Uterus (tissue), 4 donors: ENCODE measurements at places on chromosomes 6 and 20. TPM values are rescaled to one million over a fixed set of nuclear protein-coding genes. Genes with fewer than 3 reads are reported as not detected.

- H3K27me3 ChIP-seq, result no peaks in the 10 kb centered on the region
- no peaks in the 10 kb centered on the region for H3K36me3 ChIP-seq
- no peak for DNase-seq
- no peak overlapping the region for H3K4me3 ChIP-seq
- H3K27ac ChIP-seq, result no peak overlapping the region
Observed at GRCh38 chr20:35979544-35979943, 11.2 kb downstream of the CNBD2 start.

DNA sequence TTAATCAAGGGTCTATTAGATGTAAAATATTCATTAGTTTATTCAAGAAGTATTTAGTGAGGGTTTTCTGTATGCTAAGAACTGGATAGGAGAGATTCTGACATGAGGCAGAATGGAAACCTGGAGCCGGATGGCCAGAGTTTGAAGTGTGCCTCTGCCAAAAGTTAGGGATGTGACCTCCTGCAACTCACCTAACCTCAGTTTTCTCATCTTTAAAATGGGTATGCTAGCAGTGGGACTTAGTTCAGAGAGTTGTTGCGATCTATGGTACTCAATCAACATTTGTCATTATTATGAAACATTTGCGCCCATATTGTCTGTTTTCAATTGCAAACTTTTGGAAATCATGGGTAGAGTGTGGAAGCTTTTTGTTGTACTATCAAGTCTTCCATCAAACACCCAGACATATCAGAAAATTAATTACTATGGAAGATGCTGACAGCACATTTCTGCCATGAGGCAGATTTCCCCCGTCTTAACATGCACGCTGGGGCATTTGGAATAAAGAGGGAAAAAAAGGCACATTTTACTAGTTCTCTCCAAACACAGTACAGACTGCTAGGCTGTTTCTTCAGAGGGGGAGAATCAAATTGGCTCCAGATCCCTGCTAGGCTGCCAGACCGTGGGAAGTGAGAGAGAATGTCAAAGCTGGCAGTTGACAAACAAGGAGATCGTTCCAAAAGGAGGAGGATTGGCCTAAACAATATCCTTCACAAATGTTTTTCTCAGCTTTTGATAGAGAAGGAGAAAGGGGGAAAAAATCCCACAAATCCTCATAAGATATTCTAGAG, 205.3 kb upstream of the TSHZ2 start:
- no peak overlapping the region for H3K27ac ChIP-seq
- no peaks in the 10 kb centered on the region for H3K27me3 ChIP-seq
- no peak for DNase-seq
- H3K4me3 ChIP-seq, result no peak overlapping the region

COL9A1 gene
- not detected for total RNA-seq

RUNX2 gene
- total RNA-seq, result 0.26 TPM

GRCh38 chr6:5160206-5160605, 75.1 kb downstream of the PPP1R3G start:
- H3K4me1 ChIP-seq, result no peaks in the 10 kb centered on the region
- H3K4me3 ChIP-seq, result no peak overlapping the region
- no peak overlapping the region for H3K27ac ChIP-seq
- DNase-seq, result no peak

GRCh38 chr6:14068133-14068532, 49.4 kb upstream of the CD83 start:
- no peaks in the 10 kb centered on the region for H3K27me3 ChIP-seq
- H3K4me1 ChIP-seq, result no peaks in the 10 kb centered on the region

RAD21L1 gene
- total RNA-seq, result not detected

GRCh38 chr20:56249244-56249955, 868 bp downstream of the MC3R start:
- no peak overlapping the region for H3K4me3 ChIP-seq
- H3K27ac ChIP-seq, result no peak overlapping the region
- H3K4me1 ChIP-seq, result no peaks in the 10 kb centered on the region
- no peaks in the 10 kb centered on the region for H3K36me3 ChIP-seq

GRCh38 chr20:33650753-33651561, 11.2 kb upstream of the C20orf144 start:
- peaks cover 4% of the 10 kb centered on the region for H3K4me1 ChIP-seq
- no peak overlapping the region for H3K27ac ChIP-seq
- H3K27me3 ChIP-seq, result no peaks in the 10 kb centered on the region
- H3K4me3 ChIP-seq, result no peak overlapping the region
- H3K36me3 ChIP-seq, result no peaks in the 10 kb centered on the region
- DNase-seq, result no peak

- no peak overlapping the region for H3K27ac ChIP-seq
- no peaks in the 10 kb centered on the region for H3K27me3 ChIP-seq
- H3K4me3 ChIP-seq, result no peak overlapping the region
- H3K36me3 ChIP-seq, result no peaks in the 10 kb centered on the region
Observed at GRCh38 chr6:136706430-136706829, 85.8 kb downstream of the MAP3K5 start.

DNA sequence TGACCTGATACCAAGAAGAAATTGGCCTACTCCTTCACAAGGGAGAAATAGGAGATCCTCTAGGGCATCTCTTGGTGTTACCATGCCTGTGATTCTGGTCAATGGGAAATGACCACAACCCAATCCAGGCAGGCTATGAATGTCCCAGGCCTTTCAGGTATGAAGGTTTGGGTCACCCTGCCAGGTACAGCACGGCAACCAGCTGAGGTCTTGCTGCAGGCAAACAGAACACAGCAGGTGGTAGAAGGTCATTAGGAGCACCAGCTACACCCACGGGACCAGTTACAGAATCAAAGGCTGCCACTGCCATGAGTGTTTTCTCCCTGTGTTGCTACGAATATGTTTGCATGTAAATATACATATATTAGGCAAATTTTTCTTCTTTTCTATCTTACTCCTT, 202.3 kb downstream of the ERMARD start:
- no peaks in the 10 kb centered on the region for H3K4me1 ChIP-seq
- H3K27me3 ChIP-seq, result no peaks in the 10 kb centered on the region
- H3K36me3 ChIP-seq, result no peaks in the 10 kb centered on the region
- H3K4me3 ChIP-seq, result no peak overlapping the region

DNA sequence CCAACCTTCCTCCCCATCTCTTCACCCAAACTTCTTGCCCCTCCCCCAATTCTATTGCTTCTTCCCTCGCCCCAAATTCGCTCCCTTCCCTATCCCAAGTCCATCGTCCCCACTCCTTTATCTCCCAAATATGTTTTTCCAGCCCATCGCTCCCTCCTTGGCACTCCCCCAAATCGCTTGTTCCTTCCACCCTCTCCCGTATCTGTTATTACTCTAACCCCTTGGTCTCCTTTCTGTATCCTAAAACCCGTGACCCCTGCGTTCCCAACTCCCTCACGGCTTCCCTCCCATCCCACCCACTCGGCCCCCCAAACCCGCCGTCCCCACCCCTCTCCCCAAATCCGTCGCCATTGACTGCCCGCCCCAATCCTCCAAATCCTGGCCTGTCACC, 584 bp downstream of the MTCH1 start:
- no peaks in the 10 kb centered on the region for H3K27me3 ChIP-seq
- DNase-seq, result no peak
- H3K4me1 ChIP-seq, result peaks cover 5% of the 10 kb centered on the region
- H3K27ac ChIP-seq, result peak overlapping the region; percentile 96

DNA sequence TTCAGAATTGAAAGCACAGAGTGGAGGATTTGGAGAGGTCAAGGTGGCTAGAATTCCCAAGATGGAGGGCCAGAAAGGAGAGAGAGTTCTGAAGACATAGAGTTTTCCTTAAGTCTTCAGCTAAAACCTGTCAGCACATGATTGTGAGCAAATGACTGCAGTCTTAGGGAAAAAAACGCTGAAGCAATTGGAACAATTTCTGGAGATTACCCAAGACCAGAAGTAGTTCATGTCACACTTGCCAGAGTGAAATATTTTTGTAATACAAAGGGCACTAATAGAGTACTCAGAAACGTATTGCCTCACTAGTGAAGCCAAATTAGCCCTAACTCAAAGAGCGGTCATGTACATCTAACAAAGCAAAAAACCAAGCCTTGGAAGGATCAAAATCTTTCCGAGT, 541.3 kb upstream of the MARCKS start:
- no peaks in the 10 kb centered on the region for H3K27me3 ChIP-seq
- no peaks in the 10 kb centered on the region for H3K36me3 ChIP-seq
- no peaks in the 10 kb centered on the region for H3K4me1 ChIP-seq
- no peak overlapping the region for H3K27ac ChIP-seq

- no peak for DNase-seq
- H3K4me3 ChIP-seq, result peak overlapping the region; percentile 91
- H3K4me1 ChIP-seq, result no peaks in the 10 kb centered on the region
- no peaks in the 10 kb centered on the region for H3K27me3 ChIP-seq
- H3K36me3 ChIP-seq, result no peaks in the 10 kb centered on the region
Observed at GRCh38 chr20:58389968-58390658, 1.1 kb downstream of the VAPB start.

DNA sequence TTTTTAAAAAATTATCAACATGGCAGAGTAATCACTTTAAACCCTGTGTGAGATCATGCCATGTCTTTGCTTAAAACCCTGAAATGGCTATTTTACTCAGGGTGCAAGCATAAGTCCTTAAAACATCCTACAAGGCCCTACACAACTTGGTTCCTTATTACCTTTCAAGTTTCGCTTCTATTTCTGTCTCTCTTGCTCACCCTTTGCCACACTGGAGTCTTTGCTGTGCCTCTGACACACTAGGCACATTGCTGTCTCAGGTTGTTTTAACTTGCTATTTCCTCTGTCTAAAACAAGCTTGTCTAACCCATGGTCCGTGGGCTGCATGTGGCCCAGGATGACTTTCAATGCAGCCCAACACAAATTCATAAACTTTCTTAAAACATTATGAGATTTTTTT, 55.6 kb downstream of the KIAA0408 start:
- no peak for DNase-seq
- H3K27ac ChIP-seq, result no peak overlapping the region
- no peaks in the 10 kb centered on the region for H3K4me1 ChIP-seq
- no peak overlapping the region for H3K4me3 ChIP-seq
- no peaks in the 10 kb centered on the region for H3K27me3 ChIP-seq

ZNF341 gene
- 3.3 TPM for total RNA-seq

- H3K4me3 ChIP-seq, result peak overlapping the region; percentile 38
- no peaks in the 10 kb centered on the region for H3K36me3 ChIP-seq
- peak overlapping the region; percentile 88 for H3K27ac ChIP-seq
- no peak for DNase-seq
- peaks cover 9% of the 10 kb centered on the region for H3K4me1 ChIP-seq
- no peaks in the 10 kb centered on the region for H3K27me3 ChIP-seq
Observed at GRCh38 chr6:34656378-34657036, 40.1 kb downstream of the ILRUN start.

AHCY gene
- total RNA-seq, result 82.6 TPM

DNA sequence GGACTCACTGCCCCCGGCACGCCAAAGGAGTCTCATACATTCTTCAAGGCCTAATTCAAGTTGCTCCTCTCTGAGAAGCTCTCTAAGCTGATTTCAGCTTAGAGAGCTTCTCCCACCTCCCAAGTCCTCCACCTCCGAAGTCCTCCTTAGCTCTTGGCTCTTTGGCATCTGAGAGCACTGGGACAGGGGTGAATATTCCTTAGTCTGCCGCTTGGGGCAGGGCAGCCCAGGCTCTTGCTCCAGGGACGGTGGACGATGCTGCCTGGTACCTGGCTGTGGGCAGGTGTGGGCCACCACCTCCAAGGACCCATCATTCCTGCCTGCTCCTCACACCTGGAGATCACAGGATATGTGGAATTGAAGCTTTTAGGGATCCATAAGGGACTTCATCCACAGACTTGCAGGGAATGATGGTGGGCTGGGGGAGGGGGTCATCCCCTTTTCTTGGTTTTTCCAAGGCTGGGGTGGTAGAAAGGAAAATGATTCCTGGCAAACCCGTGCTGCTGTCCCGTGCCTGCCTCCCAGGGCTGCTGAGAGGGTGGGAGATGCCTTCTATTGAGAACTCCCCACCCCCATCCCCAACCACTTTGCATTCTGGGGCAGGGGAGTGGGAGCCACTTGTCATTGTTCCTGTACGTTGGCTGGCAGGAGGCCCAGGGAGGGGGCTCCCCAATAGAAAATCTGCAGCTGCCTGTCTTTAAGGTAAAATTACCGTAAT, 57.4 kb downstream of the ARHGAP40 start:
- H3K4me1 ChIP-seq, result no peaks in the 10 kb centered on the region
- H3K27me3 ChIP-seq, result no peaks in the 10 kb centered on the region
- H3K4me3 ChIP-seq, result no peak overlapping the region
- no peak for DNase-seq
- no peaks in the 10 kb centered on the region for H3K36me3 ChIP-seq
- no peak overlapping the region for H3K27ac ChIP-seq

SCRT2 gene
- total RNA-seq, result not detected

GRCh38 chr20:53891306-53891894, 179.0 kb downstream of the BCAS1 start:
- no peaks in the 10 kb centered on the region for H3K27me3 ChIP-seq
- no peaks in the 10 kb centered on the region for H3K4me1 ChIP-seq
- H3K36me3 ChIP-seq, result no peaks in the 10 kb centered on the region
- H3K27ac ChIP-seq, result no peak overlapping the region
- DNase-seq, result no peak

- H3K4me3 ChIP-seq, result no peak overlapping the region
- no peaks in the 10 kb centered on the region for H3K4me1 ChIP-seq
- H3K27ac ChIP-seq, result no peak overlapping the region
- no peaks in the 10 kb centered on the region for H3K27me3 ChIP-seq
- no peaks in the 10 kb centered on the region for H3K36me3 ChIP-seq
- no peak for DNase-seq
Observed at GRCh38 chr20:13441388-13441787, 197.3 kb downstream of the TASP1 start.

- no peaks in the 10 kb centered on the region for H3K4me1 ChIP-seq
- no peak for DNase-seq
- no peaks in the 10 kb centered on the region for H3K27me3 ChIP-seq
- H3K27ac ChIP-seq, result no peak overlapping the region
Observed at GRCh38 chr6:15824811-15825210, 162.0 kb upstream of the DTNBP1 start.

DNA sequence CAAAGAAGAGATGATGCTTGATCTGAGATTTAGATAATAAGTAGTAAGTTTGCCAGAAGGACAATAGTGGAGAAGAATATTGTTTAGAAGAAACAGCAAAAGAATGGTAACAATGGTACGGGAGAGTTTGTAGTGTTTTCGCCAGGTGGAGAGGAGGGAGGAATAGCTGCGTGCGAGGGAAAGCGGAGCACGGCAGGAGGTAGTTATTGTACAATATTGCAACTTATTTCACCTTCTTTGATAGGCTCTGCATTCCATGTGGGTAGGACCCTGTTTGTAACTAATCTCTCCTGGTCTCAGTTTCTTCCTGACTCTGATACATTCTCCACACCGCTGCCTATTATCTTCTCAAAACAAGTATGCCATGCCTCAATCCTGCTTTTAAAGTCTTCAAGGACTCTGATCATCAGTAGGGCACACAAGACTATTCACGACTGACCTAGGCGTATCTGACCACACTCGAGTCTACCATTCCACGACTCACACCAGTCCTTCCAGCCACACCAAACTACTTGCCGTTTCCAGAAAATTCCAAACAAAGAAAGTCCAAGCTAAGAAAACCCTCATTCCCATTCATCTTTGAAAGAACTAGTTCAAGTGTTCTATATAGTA, 1.1 kb downstream of the PPIL4 start:
- peak overlapping the region; percentile 75 for H3K4me3 ChIP-seq
- H3K27me3 ChIP-seq, result no peaks in the 10 kb centered on the region
- no peaks in the 10 kb centered on the region for H3K36me3 ChIP-seq
- H3K27ac ChIP-seq, result peak overlapping the region; percentile 83

- DNase-seq, result peak; percentile 15
- H3K4me1 ChIP-seq, result no peaks in the 10 kb centered on the region
- no peaks in the 10 kb centered on the region for H3K36me3 ChIP-seq
- H3K27me3 ChIP-seq, result no peaks in the 10 kb centered on the region
- H3K27ac ChIP-seq, result no peak overlapping the region
- H3K4me3 ChIP-seq, result no peak overlapping the region
Observed at GRCh38 chr20:51327251-51327841, 215.2 kb downstream of the NFATC2 start.

GRCh38 chr20:36051318-36052116, 83.1 kb downstream of the CNBD2 start:
- no peaks in the 10 kb centered on the region for H3K27me3 ChIP-seq
- H3K4me1 ChIP-seq, result no peaks in the 10 kb centered on the region
- peak overlapping the region; percentile 90 for H3K27ac ChIP-seq
- DNase-seq, result no peak
- H3K36me3 ChIP-seq, result no peaks in the 10 kb centered on the region
- H3K4me3 ChIP-seq, result peak overlapping the region; percentile 86
